ENCODE measurements at places on chromosomes 11 and 22.

GRCh38 chr11:61147791-61148620, 13.2 kb downstream of the VPS37C start:
- DNase-seq = no peak

- DNase-seq = no peak
These were observed 24.9 kb downstream of the CLPB start for GRCh38 chr11:72409458-72409857.

DNA sequence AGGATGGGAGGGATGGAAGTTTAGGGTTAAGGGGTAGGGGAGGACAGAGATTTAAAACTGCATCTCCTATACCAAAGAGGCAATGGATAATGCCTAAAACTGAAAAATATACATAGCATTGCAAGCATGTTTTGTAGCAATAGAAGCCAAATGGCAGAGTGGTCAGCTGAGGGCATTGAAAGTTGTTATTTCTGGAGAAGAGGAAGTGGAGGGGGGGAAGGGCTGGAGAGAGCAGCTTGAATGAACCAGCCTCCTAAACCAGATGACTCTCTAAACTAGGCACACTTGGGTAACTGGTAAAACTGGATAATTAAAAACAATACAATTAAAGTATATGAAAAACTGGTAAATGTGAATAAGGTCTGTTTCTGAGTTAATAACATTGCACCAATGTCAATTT, 70.3 kb upstream of the TP53I11 start:
- DNase-seq = no peak

GRCh38 chr22:20611418-20611817, 104.0 kb downstream of the MED15 start:
- DNase-seq = no peak

- no peak for DNase-seq
These were observed 99.2 kb upstream of the FGF3 start for GRCh38 chr11:69918231-69918937.

GRCh38 chr11:42494459-42494858, 817.3 kb upstream of the API5 start:
- no peak for DNase-seq

- DNase-seq = no peak
These were observed 27.2 kb downstream of the WEE1 start for GRCh38 chr11:9600644-9601036.

GRCh38 chr22:19383292-19383691, 48.2 kb downstream of the HIRA start:
- no peak for DNase-seq

DNA sequence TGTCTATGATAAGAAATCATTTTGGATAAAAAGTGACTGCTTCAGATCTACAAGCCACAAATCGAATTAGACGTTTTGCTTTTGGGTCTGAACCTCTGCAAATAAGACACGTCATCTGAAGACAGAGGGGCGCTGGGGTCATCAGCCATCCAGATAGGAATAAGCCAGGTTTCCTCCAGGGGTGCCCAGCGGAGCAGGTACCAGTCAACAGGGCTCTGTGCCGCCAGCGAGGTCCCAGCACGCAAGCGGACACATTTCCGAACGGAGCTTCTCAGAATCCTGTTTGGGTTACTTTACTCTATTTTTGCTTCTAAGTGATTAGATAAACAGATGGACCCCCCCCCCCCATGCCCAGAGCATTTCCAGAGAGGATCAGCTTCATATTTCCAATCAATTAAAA, 873.8 kb downstream of the BRD1 start:
- DNase-seq = no peak

DNA sequence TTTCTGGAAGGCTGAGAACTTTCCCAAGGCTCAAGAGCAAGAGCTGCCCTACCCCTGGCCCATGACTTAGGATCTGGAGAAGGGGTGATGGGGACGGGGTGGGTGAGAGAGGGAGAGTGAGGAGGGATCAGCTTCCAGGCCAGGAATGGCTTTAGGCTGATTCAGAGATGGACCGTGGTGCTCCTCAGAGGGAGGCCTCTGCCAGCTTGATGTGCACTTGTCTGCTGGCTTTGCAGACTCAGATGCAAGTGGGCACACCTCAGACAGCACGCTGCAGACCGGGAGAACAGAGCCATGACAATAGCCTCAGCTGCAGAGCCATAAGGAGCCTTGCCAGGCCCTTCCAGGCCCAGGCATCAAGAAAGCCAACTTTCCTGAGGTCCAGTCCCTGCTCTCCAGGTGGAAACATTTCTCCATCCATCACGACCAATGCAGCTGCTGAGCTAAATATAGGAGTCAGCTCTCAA, 41.3 kb downstream of the ALX4 start:
- no peak for DNase-seq

DNA sequence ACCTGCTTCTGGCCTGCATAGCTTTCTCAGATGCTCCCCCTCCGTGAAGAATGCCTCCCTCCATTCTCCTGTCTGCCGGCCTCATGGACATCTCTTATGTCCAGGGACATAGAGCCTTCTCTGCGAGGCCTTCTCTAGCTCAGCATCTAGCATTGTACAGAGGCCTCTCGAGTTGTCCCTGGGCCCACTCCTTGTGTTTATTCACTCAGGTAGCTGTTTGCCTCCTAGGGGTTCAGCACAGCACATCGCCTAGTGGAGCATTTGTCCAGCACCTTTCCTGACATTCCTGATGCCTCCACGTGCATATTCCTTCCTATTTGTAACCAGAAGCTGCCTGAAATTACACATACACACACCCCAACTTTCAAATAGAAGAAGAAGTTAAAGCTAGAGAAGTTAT, 101.3 kb downstream of the TBC1D22A start:
- DNase-seq = no peak

DNA sequence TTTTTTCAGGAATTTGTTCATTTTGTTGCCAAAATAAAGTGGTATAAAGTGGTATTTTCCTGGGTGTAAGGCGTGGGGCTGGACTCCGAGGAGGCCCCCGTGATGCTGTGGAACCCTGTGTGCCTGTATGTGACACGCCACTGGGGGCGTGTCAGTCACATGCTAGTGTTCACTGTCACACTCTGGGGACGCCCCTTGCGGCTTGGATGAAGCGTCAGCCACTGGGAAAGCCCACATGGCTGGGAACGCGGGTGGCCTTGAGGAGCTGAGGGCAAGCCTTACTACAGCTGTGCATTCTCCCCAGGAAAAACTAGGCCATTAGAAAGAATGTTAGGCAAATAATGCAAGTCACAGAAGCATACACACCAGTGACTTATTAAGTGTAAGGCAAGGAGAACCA, 77.0 kb upstream of the SLC25A18 start:
- no peak for DNase-seq

Measured in activated CD8-positive, alpha-beta memory T cell treated with anti-CD3 and anti-CD28 coated beads for 48 hours (primary cell).